ENCODE measurements at places on chromosomes 1 and 21.

DNA sequence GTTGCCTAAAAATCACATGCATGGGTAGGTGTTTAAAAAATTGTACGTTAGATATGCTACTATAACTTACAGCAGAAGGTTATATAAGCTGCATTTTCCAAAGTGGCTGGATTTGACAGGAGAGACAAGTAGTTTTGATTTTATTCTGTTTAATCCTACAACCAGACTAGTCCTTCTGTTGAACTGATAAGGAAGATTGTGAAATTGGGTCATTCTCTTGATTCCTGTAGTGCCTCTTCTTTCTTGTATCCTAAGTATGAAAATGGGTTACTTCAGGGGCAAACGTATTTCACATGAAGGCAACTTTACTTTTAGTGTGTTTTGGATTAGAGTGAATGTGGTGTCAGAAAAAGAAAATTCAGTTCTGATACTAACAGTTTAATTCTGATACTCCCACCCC lies 19.0 kb downstream of the CDC42 start:
- no peak for DNase-seq

- no peak for DNase-seq
Observed at GRCh38 chr1:33410091-33410701, 20.7 kb downstream of the PHC2 start.

DNA sequence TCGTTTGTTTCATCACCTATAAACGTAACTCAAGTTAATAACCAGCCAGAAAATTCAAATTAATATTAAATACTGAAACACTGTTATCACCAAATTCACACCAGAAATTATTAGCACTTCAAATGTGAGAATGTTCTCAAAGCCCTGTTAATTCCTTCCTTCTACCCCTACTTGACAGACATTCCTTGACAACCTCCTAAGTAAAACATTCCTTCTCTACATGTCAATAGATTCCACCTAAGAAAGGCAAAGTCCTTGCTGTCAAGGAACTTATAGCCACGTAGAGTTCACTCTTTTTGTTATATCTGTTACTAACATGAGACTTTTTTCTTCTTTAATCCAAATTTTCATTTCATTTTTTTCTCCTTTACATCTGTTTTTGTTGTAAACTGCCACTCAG lies 441.5 kb downstream of the SMYD3 start:
- DNase-seq, result no peak

DNA sequence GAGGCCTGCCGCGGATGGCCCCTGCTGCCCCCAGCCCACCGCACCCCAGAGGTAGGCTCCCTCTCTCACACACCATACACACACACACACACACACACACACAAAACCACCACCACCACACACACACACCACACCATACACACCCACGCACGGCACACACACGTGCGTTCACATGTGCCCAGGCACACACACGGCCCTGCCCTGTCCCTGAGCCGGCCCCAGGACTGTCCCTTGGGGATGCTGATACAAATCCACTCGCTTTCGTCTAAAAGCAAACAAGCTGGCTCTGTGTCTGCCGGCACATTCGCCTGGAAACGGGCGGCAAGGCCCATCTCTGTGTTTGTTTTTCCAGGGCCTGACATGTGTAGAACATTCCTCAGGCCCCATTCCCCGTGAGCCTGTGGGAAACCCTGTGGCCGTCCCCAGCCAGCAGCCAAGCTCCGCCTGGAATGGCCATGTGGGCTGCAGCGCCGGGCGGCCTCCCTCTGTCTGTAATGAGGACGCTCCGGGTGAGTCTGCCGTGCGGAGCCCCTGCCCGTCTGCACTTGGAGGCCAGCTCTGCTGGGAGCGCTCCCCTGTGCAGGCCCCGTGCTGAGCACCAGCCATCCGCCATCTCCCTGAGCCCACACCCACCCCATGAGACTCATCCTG lies 67.4 kb downstream of the DMRTB1 start:
- no peak for DNase-seq

DNA sequence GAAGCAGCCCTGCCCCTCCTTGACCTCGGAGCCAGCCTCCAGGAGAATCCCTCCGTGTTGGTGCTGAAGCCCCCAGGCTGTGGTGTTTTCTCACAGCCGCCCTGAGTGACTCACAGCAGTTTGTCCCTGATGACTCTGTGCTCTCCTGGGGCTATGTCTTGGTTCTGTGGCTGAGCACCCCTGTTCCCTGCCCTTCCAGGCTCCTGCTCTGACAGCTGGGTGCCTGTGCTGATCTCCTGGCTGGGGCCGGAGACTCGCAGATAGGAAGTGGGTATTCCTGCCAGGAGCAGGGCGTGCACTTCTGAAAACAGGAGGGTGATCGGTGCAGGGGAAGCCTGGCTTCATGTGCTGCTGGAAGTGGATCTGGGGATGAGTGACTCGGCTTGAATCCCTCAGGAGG lies 34.5 kb downstream of the POFUT2 start:
- DNase-seq, result no peak

GRCh38 chr1:115732316-115732715 lies 36.2 kb downstream of the CASQ2 start:
- DNase-seq, result no peak

- DNase-seq, result no peak
Observed at GRCh38 chr1:204728045-204728444, 42.5 kb upstream of the LRRN2 start.

GRCh38 chr21:36323032-36323431 lies 3.0 kb downstream of the MORC3 start:
- DNase-seq, result peak; percentile 71

- DNase-seq, result no peak
Observed at GRCh38 chr1:30318413-30318812, 405.0 kb downstream of the MATN1 start.

DNA sequence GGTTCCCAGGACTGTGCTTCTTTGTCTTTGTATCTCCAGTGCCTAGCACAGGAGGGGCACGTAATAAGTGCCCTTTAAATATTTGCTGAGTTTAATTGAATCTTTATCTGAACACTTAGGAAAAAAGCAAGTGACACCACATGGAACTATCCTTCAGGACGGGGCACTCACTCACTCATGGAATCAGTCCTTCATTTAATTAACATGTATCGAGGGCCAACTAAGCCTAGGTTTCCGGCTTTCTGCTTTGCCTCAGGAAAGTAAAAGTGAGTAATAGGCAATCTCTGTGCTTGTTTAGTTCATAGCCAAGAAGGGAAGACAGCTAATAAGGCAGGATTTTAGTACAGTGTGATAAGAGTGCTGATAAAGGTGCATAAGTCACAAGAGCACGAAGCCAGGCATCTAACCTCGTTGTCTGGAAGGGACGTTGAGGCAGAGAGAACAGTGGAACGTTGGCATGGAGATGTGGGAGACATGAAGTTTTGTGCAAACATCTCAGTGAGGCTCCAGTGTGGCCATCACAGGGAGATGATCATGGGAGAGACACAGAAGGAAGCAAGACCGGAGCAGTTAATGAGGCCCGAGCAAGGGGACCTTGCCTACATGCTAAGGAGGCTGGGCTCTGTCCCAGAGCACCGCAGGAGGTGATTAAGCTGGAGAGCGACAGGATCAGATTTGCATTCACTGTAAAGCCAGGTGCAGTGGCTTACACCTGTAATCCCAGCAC lies 54.1 kb upstream of the TRIM67 start:
- DNase-seq, result no peak

- DNase-seq, result no peak
Observed at GRCh38 chr1:209106237-209106741, 477.2 kb upstream of the CAMK1G start.

GRCh38 chr1:21638531-21639341 lies 30.4 kb downstream of the RAP1GAP start:
- DNase-seq, result no peak

DNA sequence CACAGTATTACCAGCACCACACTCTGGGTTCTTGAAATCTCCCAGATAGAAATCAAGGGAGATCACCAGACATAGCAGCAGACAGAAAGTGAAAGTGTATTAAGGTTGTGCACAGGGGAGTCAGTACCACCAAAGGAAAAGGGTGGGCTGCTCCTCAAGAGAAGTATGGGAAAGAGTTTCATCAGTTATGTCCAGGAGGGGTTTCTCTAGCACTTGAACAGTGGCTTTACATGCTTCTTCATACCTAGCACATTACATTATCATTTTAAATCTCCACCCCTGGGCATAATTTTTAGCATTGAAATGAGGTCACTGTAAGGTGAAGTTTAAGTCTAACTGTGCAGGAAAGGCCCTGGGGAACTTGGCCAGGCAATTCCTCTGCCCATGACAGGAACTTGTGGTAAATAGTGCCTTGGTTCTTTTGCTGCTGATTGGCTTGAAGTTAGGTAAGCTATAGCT lies 601.0 kb downstream of the NUF2 start:
- no peak for DNase-seq

- DNase-seq, result no peak
Observed at GRCh38 chr1:165686971-165687433, 11.4 kb downstream of the ALDH9A1 start.

DNA sequence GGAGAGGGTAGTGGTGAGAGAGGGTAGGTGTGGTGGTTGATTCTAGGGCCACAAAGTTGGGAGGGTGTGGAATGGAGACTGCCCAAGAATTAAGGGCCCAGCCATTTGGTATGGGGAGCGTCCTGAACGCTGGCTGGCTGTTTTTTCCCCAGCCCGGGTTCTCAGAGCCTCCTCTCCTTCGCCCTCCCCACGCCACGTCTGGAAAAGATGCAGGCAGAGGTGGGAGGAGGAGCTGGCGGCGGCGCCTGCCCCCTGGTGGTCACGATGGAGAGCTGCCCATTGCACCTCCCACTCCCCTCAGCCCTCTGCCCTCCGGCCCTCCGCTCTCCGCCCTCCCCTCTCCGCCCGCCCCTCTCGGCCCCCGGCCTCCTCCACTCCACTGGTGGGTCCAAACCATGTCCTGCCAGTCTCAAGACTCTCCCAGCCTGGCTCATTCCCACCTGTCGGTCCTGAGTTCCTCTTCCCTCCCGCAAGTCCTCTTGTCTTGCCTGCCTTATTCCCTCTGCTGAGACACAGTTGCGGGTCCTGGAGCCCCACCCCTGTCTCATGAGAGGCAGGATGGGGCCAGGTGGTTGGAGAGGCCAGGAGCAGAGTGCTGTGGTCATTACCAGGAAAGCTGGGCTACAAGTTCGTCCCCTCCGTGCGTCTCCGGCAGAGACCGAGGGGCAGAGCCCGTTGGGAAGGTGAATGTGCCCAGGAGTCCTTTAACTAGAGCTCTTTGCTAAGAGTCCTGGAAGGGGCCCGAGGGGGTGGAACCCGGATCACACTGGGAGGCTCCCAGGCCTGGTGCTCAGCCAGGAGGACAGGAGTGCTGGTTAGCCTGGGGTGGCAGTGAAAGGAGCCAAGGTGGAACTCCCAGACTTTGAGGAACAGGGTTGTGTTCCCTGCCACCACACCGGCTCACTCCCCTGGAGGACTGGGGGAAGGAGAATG lies 22.6 kb downstream of the ETNK2 start:
- DNase-seq, result peak; percentile 76

- DNase-seq, result no peak
Observed at GRCh38 chr1:21082073-21082472, 94.6 kb downstream of the EIF4G3 start.

GRCh38 chr1:69058454-69058853 lies 509.3 kb upstream of the LRRC7 start:
- no peak for DNase-seq

DNA sequence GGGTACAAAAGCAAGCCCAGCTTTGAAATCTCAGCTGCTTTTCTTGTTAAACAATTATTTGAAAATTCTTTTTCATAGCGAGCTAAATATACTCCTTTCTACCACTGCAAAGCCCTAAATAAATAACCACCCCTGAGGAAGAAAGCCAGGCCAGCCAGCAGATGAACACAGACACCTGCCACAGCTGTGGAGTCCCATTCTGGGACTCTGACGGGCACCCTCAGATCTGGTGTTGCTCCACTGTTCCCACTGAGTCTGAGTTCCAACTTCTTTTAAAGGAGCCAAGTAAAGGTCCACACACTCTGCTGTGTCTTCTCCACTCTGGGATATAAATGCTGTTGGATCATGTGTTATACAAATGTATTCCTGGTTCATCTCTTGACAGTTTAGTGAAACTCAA lies 77.6 kb upstream of the COA6 start:
- DNase-seq, result no peak

GRCh38 chr1:31153423-31153822 lies 86.3 kb downstream of the NKAIN1 start:
- no peak for DNase-seq

- no peak for DNase-seq
Observed at GRCh38 chr1:64669098-64669675, 75.7 kb upstream of the RAVER2 start.

GRCh38 chr1:67463298-67463955 lies 33.2 kb upstream of the SERBP1 start:
- no peak for DNase-seq

- no peak for DNase-seq
Observed at GRCh38 chr1:94907136-94907535, 19.8 kb downstream of the CNN3 start.

DNA sequence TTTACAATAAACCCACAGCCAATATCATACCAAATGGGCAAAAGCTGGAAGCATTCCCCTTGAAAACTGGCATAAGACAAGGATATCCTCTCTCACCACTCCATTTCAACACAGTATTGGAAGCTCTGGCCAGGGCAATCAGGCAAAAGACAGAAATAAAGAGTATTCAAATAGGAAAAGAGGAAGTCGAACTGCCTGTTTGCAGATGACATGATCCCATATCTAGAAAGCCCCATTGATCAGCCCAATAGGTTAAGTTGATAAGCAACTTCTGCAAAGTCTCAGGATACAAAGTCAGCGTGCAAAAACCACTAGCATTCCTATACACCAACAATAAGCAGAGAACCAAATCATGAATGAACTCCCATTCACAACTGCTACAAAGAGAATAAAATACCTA lies 235.5 kb downstream of the DPYD start:
- no peak for DNase-seq

DNA sequence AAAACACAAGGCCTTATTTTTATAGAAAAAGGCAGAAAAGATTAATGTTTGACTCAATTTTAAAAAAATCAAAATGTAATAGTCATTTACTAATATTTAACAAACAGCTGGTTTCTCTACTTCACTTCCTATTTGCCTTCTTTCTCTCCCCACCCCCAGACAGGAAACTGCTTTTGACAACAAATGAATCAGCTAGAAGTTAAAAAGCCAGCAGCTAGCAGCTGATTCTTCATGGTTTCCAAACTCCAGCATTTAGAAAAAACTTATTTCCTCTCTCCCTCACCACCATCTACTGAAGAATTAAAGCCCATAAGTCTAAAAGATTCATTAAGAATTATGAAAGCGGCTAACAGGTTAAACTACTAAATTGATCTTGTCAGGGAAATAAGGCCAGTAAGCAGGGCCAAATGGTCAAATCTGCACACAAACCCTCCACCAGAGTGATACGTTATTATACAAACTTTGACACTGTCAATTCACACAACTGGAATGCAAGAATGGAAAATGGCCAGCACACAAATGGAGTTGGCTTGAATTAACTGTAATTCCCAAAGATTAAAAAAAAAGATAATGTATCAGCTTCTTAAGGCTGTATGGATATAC lies 4.0 kb downstream of the WDR26 start:
- peak; percentile 50 for DNase-seq

- DNase-seq, result no peak
Observed at GRCh38 chr1:7458946-7459345, 312.1 kb upstream of the VAMP3 start.
